ENCODE measurements at places on chromosomes 6 and 20.

DNA sequence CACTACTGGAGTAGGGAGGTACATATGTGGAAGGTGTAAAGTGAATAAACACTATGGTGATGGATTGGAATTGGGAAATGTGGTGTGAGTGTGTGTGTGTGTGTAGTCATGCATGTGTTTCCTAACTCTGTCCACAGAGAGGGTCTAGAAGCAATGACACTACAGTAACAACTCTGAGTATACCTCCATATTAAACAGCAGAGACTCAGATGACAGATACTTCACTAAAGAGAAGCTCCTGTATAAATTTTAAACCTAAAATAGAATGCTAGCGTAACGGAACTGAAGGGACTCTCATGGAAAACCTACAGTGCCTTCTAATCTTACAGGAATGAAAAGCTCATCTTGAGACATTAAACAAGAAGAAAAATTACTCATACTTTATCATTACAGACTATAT is 150.5 kb downstream of the SLC16A10 start:
- no peak for DNase-seq

DNA sequence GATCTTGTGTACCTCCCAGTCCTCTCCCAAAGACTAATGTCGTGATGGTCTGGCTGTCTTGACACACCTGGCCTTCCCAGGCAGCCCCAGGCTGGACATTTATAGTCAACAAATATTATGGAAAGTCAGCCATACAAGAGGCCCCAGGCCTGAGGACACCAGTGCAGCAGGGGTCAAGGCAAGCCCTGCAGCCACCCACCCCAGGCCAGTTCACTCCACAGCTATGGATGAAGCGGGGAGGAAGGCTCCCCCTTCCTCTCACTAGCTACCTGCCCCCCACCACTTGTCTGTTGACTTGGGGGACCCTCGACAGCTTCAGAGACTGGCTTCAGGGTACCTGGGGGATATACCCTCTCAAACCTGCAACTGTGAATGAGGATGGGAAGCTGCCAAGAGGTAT is 132.1 kb downstream of the MRPL14 start:
- DNase-seq = no peak

DNA sequence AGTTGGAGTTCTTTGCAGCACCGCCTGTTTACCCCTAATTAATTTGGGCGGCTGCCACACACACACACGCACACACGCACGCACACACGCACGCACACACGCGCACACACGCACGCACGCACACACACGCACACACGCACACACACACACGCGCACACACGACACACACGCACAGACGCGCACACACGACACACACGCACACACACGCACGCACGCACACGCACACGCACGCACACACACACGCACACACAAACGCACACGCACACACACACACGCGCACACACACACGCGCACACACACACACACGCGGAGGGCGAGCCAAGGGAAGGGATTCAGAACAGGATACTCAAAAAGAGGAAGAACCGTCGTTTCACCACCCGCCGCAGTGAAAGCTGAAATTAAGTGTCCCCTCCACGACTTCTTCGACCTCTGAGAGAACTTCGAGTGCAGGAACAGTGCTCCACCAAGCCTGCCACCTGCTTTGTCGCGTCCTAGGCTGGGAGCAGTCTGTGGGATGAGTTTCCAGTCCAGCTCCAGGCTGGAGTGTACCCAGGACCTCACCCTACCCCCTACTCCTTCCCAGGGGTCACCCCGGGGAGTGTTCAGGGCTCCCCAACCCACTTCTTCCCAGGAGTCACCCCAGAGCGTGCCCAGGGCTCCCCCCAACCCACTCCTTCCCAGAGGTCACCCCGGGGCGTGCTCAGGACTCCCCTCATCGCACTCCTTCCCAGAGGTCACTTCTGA is 1.1 kb downstream of the RNASET2 start:
- DNase-seq = no peak

GRCh38 chr6:70113171-70113570 is 189.7 kb downstream of the COL9A1 start:
- DNase-seq = no peak

DNA sequence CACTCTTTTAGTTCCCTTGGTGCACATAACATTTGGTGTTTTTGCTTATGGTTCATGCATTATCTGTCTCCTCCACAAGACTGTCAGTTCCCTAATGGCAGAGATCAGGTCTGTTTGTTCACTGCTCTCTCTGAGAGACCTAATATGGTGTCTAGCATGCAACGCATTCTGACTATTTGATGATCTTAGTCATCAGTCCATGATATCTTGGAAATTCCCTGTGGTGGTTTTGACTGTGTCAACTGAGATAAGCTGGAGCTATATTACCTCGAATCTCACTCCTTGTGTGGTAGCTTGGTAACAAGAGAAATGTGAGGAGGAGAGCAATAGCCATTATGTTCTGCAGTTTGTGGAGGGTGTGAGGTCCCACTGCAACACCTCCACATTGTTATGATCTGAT is 229.8 kb downstream of the FRK start:
- DNase-seq = no peak

DNA sequence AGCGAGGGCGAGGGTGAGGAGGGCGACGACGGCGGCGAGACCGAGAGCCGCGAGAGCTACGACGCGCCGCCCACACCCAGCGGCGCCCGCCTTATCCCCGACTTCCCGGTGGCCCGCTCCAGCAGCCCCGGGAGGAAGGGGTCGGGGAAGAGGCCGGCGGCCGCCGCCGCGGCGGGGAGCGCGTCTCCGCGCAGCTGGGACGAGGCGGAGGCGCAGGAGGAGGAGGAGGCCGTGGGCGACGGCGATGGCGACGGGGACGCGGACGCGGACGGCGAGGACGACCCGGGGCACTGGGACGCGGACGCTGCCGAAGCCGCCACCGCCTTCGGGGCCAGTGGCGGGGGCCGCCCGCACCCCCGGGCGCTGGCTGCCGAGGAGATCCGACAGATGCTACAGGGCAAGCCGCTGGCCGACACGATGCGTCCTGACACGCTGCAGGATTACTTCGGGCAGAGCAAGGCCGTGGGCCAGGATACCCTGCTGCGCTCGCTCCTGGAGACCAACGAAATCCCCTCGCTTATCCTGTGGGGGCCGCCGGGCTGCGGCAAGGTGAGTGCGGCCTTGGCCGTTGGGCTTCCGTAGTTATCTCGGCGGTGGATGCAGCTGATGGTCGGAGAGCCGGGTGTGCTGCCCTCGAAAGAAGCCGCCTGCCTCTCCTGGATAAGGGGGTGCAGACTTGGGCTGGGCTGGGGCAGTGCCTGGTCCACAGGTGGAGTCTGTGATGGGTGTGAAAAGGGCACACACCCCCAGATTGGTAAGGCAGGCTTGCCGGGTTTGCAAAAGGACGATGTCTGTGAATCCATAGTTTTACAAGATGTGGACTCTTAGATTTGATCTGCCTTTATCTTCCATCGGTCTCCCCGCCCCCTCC is 938 bp downstream of the WRNIP1 start:
- DNase-seq = no peak

DNA sequence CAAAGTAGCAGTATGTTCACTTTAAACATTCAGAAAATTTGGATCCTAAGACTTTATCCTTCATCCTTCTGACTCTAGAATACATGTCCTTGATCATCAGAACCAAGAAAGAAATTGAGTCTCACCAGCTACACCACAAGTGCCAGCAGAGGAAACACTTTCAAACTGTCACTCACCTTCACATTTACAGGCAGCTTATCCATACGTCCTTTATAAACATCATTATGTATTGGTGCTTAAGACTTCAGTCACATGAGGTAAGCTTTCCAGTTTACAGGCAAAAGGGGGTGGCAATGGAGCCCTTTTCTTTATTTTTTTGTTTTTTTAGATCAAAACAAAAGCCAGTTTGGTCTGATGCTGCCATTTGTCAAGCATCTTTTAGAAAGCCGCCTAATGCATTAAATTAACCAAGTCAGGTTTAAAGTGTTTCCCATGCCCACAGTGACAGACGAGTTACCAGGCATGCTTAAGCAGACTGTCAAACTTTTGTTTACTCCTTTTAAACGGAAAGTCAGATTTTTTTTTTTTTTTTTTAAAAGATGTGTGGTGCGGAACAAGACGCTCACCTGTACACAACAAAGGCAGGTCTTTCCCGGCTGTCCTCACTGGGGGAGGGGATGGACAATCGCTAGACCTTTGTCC is 952 bp upstream of the BRPF3 start:
- no peak for DNase-seq

- DNase-seq = no peak
These were observed 24.6 kb upstream of the ZNF133 start for GRCh38 chr20:18263723-18264122.

DNA sequence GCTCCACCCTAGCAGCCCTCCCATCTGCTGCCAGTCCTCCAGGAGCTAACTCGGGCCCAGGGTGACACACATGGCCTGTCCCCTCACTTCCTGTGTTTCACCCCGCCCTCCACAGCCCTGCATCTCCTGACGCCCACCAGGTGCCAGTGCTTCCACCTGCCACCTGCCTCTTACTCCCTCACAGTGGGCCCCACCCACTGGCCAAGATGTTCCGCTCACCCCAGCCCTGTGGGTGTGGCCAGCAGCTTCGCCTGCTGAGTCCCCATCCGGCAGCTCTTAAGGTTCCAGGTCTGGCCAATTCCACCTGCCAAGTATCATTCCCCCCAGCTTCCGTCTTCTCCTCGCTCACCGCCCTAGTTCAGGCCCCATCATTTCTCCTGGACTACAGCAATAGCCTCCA is 184.1 kb downstream of the MBOAT1 start:
- no peak for DNase-seq

- DNase-seq = no peak
These were observed 978 bp downstream of the AURKA start for GRCh38 chr20:56391037-56391436.

- DNase-seq = no peak
These were observed 143.9 kb upstream of the NOX3 start for GRCh38 chr6:155599561-155599960.

- no peak for DNase-seq
These were observed 66.7 kb downstream of the SYNDIG1 start for GRCh38 chr20:24535941-24536730.

- DNase-seq = no peak
These were observed 73.5 kb downstream of the ARMC2 start for GRCh38 chr6:108921547-108922361.

DNA sequence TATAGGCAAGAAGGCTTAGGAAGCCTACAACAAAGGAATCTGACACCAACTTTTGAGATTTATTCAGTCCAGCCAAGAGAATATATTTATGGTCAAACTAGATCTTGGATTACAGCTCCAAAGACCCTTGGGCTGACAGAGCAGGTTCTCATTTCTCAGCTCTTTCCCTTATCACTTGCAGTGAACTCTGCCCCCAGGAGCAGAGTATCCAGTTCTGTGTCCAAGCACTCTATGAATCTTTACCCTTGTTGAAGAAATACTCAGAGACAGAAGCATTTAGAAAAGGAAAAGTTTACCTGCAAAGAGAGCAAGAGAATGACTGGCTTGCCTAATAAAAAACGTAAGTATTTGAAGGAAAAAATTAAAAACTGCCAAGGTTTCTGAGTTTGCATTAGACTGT is 190.5 kb downstream of the SLC16A10 start:
- DNase-seq = no peak

GRCh38 chr6:135397172-135397952 is 100.2 kb downstream of the AHI1 start:
- no peak for DNase-seq

- DNase-seq = no peak
These were observed 19.2 kb upstream of the KIAA1586 start for GRCh38 chr6:57027301-57027700.

DNA sequence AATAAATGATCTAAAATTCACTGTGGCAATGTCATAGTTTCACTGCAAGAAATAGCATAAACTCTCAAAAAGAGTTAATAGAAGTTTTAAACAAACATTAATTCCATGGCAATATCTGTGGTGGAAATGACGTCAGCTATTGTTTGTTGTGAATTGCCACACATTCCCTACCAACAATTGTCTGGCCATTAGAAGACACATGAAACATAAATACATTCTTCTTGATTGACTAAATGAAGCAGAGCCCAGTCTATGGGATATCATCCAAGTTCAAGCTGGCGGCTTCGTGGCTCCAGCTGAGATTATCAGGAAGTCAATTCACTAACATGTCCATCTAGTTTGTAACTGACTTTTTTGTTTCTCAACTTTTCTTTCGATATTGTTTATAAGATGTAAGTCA is 369.0 kb downstream of the ARHGAP18 start:
- no peak for DNase-seq

GRCh38 chr20:41232973-41233926 is 84.3 kb downstream of the ZHX3 start:
- no peak for DNase-seq

DNA sequence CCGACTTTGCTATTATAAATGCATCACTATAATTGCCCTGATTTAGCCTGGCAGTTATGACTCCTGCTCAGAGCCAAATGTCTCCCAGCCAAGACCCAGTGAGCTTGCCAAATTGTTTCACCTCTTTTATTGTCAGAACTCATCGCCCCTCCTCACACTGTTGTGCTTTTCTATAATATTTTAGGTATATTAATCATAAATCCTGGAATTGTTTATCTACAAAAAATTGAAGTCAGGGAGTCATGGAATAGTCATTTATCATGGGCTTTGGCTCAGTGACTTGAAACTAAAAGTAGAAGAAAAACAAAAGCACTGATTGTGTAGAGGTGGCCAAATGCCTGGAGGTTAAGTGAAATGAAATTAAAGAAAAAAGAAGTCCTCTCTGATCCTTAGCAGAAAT is 85.6 kb downstream of the PFDN4 start:
- DNase-seq = no peak

DNA sequence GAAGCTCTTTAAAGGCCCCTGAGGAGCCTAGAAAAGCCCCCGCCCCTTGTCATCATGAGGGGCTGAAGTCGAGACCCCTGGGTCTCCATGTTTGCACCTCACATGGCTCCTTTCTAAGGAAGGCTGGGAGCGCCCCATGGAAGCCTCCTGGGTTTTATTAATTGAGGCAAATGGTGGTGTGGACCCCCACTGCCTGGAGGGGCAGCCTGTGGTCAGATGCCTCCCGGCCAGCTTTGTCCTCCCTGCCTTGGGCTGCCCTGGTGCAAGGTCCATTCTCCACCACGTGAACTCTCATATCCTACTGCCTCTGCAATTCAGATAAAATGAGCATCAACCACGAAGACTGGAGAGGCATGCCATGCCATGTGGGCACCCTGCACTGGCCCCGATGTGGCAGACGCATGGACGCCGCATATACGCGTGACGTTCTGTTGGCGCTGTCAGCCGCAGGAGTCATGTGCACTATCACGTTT is 295.5 kb downstream of the TAF4 start:
- no peak for DNase-seq

DNA sequence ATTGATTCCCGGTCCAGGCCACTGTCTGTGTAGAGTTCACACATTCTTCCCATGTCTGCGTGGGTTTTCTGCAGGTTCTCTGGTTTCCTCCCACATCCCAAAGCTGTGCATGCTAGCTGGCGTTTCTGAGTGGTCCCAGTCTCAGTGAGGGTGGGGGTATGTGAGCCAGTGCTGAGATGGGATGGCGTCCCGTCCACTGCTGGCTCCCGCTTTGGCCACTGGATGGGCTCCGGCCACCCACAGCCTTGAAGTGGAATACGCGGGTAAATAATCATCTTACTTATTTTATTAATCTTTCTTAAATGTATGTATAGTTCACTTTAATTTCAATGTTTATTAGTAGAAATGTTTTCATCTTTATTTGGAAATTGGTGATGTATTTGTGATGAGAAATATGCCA is 343.5 kb upstream of the MANEA start:
- DNase-seq = no peak

GRCh38 chr20:49281059-49281912 is 3.4 kb upstream of the ZNFX1 start:
- no peak for DNase-seq

All from activated CD4-positive, CD25-positive, alpha-beta regulatory T cell treated with anti-CD3 and anti-CD28 coated beads, Interleukin-2, amount 50 U/mL, for 16 hours (primary cell).